ENCODE measurements at places on chromosomes 1 and 21.

DNA sequence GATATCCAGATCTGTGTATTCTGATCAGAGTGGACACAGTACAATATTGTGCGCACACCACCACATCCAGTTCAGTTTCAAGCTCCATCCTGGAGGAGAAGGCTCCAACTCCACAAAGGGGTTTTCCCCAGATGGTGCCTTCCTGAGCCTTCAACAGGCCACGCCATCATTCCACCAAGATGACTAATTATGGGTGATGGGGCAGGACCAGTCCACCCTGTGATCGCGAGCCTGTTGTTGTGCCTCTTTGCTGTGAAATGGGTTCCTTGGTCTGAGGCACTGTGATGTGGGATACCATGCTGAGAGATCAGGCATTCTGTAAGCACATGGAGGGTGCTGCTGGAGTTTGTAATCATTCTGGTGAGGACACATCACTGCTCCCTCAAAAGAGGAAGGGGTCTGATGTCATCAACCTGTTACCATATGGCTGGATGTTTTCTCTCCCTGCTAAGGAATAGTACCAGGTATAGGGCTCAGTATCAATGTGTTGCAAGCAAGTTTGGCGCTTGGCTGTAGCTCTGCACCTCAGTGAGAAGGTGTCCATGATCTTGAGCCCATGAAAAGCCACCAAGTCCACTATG lies 6.7 kb upstream of the SH2D2A start:
- DNase-seq = no peak

DNA sequence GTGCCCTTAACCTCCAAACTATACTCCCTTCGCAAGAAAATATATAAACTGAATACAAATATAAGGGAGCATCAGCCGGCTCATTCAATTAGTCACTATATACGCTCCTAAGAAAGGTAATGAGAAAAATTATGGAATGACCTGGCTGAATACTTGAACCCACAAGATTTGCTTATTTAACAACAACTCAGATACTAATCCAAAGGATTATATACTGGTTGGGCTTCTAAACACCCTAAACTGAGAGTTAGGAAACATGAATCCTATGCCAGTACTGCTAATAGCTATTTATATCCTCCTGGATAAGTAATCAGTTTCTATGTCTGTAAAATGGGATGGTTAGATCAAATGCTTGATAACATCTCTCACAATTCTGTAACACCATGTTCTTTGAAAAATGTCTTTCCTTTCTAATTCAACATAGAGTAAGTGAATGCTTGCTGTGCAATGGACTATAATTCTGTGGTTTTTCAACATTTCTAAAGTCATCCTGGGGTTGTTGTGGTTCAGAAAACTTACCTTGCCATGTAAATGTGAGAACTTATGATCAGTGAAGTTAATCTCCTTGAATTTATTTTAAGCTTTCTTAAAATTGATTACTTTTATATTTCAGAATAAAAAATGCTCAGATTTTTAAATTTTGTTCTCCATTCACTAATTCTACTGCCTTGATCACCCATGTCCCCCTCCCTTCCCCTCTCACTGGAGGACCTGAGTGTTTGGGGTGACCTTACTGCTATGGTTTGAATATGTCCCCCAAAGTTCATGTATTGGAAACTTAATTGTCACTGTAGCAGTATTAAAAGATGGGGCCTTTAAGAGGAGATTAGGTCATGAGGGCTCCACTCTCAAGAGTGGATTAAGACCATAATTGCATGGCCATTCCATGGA lies 14.5 kb downstream of the DUSP10 start:
- DNase-seq = no peak

- DNase-seq = peak; percentile 53
These were observed 15.8 kb upstream of the TRIM63 start for GRCh38 chr1:26083208-26083607.

DNA sequence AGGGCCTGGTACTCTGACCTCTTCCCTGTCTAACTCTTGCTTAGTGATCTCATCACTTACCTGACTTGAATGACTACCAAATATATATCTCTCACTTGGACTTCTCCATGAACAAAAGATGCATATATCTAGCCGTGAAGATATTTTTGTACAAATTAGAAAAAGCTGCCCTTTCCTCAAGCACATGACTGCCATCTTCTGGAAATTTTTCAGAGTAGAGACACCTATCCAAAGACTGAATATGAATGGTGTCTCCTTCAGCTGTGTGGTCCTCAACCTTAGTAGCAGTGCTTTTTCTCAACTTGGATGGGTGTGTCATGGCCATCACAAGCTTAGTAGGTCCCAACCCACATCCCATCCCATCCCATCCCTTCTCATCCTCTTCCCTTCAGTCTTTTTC lies 142.3 kb downstream of the DNM3 start:
- DNase-seq = peak; percentile 33

DNA sequence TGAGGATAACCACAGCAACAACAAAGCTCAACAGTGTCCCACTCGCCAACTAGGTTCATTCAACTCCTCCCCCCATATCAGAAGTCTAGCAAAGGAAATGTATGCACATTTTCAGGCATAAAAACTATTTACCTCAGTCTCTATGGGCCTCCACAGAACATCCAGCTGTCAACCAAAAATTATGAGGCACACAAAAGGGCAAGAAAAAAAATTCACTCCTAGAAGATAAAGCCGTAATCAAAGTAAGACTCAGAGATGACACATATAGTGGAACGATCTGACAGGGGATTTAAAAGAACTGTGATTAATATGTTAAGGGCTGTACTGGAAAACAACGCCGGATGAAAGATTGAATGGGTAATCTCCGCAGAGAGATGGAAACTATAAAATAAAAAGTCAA lies 158.7 kb downstream of the NTPCR start:
- DNase-seq = no peak

DNA sequence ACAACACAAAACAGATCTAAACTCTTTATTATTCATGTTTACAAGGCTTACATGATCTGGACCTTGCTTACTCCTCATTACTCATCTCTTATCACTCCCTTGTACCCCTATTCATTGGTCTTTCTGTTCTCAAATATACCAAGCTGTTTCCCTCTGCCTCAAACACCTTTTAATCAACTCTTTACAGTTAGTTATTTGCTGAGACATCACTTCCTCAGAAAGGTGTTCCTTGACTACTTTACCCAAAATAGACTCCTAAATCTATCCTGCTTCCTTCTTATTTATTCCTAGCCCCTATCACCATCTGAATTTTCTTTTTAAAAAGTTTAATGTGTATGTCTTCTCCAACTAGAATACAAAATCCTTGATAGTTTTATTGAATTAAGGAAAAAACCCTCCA lies 100.6 kb upstream of the SLFNL1 start:
- no peak for DNase-seq

GRCh38 chr1:196609370-196609737 lies 1.1 kb upstream of the KCNT2 start:
- no peak for DNase-seq

DNA sequence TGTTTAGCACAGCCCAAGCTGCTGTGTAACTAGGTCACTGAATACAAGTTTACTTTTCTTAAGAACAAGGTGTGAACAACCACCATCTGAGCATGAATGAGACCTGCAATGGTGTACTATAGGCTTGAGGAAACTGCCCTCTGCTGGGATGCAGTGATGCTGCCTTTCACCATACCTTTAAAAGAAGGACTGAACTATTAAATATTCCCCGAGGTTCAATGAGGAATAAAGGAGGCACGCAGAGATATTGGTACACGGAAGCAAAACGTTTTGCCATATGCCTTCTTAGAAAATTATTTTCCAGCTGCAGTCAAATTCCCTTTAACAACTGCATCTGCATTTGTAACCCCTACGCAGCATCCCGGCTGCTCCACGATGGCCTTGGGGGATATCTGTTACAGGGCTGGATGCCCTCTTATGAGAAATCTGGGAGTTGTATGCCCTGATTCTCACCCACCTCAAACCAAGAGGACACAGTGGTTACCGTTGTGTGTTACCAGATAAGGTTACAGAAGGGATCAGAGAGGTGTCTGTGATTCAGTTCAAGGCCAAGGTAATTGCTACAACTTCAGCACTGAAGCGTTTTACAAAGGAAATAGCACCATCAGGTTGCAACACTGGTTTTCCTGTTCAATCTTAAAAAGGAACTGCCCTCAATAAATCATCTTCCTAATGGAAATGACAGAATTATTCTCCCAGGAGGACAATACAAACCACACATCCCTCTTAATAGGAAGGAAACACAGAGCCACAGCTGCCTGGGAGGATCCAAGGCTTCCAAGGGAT lies 470.5 kb downstream of the LTN1 start:
- DNase-seq = peak; percentile 20

- DNase-seq = no peak
These were observed 58.0 kb downstream of the MATN1 start for GRCh38 chr1:30665216-30666010.

GRCh38 chr1:13543451-13544220 lies 29.8 kb upstream of the LRRC38 start:
- peak; percentile 74 for DNase-seq

GRCh38 chr1:94334764-94335163 lies 83.4 kb upstream of the ABCD3 start:
- no peak for DNase-seq

DNA sequence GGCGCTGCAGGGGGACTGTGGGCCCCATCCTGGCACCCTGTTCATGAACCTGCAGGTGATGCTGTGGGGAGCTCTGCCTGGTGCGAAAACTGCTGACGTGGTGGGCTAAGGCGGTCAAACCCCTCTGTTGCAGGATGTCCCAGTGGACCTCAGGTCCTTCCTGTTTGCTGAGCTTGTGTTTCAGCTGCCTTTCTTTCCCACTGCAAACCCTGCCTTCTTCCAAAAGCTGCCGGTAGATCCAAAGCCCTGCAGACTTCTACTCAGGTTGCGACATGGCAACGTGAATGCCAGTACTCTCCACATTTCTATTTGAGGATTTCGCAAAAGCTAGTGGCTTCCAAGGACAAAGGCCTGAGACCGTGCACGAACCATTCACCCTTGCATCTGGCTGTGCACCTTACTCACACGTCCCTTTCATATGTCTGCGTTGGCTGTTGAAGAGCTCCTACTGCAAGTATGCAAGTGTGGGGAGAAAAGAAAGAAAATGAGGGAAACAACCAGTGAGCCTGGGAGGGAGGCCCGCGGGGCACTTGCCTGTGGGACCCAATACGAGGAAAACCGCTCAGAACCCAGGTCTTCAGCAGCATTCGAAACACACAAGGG lies 6.2 kb upstream of the RRP1 start:
- DNase-seq = no peak

GRCh38 chr1:30816211-30817076 lies 58.9 kb upstream of the LAPTM5 start:
- DNase-seq = peak; percentile 89

DNA sequence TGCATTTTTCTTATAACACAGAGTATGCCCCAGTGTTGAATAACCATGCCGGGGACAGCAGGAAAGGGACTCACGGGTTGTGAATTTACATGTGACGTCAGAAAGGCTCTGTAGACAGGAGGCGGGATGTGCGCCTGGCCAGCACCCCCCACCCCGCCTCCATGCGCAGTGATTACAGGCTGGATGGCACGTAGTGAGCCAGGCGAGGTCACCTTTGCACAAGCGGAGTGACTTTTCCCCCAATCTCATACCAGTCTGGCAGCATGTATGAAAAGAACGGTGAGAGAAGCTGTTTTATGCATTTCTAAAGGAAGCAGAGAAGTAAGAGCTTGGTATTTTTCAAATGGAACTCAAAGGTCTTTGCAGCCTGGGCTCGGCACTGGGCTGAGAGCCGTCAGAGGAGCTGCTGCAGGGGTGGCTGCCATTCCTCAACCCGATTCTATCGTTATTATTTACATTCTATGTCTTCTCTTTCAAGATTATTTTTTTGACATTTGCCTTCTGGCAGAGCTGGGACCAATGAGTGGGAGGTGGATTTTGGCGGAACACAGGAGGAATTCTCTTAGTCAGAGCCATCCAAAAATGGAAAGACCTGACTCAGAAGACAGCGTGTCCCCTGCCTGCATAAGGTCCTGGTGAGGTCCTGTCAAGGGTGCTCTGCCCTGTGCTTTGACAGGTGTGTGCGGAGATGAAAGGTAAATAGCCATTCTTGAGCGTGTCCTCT lies 115.6 kb upstream of the SLC45A1 start:
- peak; percentile 67 for DNase-seq

DNA sequence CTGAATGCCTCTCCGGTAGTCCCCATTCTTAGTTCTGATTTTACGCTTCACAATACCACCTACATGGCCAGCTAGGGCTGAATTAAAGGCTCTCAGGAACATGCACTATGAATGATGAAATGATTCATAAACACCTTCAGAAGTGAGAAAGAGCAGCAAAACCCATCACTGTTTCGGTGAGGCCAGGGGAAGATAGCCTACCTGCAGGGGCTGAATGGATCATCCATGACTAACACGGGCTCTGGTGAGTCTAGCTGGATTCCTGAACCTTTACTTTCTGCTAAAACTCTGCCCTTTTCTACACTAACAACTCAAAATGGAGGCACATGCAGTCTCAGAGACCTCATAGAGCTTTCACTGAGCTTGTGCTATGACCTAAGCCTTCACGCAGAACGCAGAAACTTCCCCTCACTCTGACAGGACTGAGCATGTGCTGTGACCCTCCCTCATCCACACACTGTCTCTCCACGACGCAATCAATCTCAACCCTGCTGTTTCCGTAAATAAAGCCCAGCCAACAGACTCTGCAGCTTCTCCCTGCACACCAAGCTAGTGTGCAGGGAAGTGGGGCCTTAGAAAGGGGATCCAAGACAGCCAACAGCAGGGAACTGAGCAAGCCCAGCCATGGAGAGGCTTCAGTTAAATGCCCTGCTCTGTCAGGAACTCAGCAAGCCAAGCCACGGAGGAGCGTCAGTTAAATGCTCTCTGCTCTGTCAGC lies 207.8 kb downstream of the SLC45A1 start:
- DNase-seq = peak; percentile 76

DNA sequence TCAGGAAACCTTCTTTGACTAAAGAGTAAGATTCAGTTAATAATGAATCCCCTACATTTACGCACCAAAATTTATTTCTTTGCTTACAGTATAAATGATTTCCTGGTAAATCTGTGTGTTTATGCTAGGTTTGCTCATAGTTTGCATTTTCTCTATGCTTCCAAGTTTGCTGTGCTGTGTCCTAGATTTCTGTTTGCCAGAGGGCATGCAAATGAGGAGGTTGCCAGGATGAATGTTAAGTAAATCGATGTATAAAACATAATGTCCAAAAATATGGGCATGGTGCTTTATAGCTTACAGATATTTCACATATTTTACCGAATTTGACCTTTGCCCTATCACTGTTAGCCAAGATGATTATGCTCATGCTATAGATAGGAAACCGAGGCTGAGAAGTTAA lies 63.8 kb downstream of the TBX19 start:
- DNase-seq = no peak

DNA sequence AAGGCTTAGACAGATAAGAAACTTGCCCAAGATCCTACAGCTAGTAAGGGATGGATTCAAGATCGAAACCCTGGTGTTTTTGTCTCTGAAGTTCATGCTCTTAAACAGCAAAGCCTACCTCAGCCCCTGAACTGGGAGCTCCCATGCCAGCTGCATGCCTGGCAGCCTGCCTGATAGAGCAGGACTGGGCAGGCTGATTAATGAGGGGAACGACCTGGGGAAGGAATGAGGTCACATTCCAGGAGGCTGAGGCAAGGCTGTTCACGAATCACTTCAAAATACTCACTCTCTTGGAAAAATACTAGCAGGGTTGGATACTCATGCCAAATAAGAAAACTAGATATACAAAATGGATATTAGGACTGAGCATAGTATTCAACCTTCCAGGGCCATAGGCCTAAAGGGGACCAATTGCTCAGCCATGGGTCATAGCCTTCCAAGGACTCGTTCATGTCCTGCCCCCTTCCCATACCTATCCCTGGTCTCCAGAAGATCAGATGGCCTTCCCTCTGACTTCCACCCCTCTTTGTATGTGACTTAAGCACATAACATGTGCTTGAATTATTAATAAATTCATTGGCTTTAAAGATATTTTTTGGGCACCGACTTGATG lies 15.6 kb upstream of the TACSTD2 start:
- peak; percentile 92 for DNase-seq

- DNase-seq = peak; percentile 31
These were observed 19.8 kb upstream of the HSPG2 start for GRCh38 chr1:21956720-21957552.
